ENCODE measurements at places on chromosomes 1 and 21.

DNA sequence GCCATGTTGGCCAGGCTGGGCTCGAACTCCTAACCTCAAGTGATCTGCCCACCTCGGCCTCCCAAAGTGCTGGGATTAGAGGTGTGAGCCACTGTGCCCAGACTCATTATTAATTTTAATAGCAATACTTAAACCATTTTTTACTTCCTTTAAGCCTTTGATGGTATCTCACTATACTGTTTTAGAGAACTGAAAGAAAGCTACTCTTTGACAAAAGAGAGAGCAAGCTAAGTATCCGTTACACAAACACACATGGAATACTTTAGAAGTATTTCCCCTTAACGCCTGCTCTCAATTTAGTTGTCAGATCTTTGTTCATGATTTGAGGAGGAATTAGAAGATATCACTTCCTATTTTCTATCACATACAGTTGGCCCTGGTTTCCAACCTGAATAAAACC lies 189.4 kb downstream of the COP1 start:
- DNase-seq = no peak

DNA sequence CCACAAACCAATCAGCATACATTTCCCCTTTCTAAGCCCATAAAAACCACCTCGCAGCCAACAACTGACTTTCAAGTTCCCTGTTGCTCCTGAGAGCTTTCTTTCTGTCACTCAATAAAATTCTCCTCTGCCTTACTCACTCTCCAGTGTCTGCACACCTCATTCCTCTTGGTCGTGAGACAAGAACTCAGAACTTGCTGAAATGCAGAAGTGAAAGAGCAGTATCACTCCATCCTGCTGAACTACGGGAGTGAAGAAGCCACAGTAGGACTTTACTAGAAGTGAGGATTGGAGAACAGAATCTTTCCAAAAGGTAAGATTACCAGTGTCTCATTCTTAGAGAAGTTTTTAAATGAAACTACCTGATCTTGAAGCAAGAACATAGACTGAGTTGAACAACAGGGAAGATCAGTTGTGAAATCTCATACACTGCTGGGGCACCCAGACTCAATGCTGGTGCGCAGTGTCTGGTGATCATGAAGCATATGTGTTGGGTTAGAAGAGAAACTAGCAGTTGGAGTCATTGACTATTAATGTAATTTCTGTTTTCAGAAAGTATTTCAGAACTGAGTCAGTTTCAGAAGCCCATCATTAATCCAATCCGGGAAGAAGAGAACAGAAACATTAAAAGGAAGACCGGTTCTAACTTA lies 726.9 kb upstream of the TMPRSS15 start:
- no peak for DNase-seq

DNA sequence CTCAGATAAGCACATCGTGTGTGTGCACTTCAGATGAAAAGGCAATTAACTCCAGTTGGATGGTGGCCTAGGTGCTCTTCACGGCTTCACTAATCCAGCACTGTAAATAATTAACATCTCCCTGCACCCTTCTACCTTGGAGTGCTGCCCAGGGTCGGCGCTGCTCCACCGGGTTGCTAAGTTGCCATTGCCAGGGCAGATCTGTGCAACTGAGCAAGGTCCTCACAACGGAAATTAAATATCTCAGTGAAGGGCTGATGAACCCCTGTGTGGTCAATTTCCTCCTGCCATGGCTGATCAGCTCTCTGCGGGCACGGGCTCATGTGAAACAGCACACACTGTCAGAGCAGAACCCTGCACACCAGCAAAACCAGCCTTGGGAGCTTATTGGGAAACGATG lies 63.2 kb downstream of the SYDE2 start:
- no peak for DNase-seq

- DNase-seq = no peak
These were observed 797.3 kb downstream of the PLA2G4A start for GRCh38 chr1:187626056-187626455.

DNA sequence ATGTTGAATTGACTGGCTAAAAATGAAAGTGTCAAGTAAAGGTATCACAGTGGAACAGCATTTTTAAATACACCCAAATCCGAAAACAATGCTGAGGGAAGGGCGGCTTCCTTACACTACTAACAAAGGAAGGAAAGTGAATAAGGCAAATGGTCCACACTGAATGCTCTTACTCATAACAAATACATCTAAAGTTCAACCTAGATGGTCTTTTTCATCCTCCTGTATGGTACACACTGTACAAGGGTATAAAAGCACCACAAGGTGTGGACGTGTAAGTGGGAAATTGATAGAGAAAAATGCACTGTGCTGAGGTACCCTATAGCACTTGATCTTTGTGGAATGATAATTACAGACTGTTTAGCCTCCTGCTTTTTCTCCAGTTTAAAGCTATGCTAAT lies 7.1 kb upstream of the PALMD start:
- no peak for DNase-seq

DNA sequence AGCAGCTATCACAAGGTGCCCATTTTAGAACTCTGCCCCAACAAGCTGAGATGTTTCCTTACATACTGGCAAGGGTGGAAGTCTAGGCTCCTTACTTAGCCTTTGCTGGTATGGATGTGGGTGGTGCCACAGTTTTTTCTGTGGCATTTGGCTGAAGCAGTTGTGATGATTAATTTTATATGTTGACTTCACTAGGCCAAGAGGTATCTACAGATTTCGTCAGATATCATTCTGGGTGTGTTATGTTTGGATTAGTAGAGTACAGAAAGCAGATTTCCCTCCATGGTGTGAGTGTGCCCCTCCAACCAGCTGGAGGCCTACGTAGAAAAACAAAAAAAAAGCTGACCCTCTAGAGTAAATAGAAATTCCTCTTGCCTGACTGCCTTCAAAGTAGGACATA lies 317.0 kb downstream of the BARHL2 start:
- no peak for DNase-seq

DNA sequence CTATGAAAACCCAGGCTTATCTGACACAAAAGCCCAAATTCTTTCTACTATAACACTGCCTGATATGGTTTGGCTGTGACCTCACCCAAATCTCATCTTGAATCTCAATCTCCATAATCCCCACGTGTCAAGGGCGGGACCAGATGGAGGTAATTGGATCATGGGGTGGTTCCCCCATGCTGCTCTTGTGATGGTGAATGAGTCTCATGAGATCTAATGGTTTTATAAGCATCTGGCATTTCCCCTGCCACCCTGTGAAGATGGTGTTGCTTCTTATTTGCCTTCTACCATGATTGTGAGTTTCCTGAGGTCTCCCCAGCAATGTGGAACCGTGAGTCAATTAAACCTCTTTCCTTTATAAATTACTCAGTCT lies 123.3 kb upstream of the USP24 start:
- DNase-seq = no peak

DNA sequence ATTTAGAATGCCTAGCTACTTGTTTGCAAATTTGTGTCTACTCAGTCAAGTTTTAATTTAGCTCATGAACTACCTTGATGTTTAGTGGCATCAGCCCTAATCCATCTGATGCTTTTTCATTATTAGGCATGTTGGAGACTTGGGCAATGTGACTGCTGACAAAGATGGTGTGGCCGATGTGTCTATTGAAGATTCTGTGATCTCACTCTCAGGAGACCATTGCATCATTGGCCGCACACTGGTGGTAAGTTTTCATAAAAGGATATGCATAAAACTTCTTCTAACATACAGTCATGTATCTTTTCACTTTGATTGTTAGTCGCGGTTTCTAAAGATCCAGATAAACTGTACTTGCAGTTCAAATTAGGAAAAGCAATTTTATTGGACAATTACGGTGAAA lies 7.6 kb downstream of the SOD1 start:
- no peak for DNase-seq

DNA sequence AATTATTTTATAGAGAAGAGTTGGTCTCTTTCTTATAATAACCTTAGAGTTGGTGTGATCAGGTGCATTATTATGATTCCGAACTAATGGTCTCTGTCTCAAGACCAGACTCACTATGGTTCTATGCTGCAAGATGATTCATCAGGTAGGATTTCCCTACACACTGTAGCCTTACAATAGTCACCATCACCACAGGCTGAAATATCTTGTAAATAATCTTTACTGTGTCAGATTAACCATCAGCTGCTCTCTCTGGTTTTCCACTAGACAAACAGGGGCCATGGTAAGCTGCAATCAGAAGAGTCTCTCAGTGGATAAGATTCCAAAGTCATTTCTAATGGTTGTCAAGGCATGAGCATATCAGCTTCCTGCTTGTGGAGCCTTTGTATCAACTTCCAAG lies 4.4 kb upstream of the GBP4 start:
- no peak for DNase-seq

GRCh38 chr1:11434501-11434900 lies 44.5 kb upstream of the DISP3 start:
- DNase-seq = no peak

- DNase-seq = no peak
These were observed 160.8 kb downstream of the PSMG1 start for GRCh38 chr21:39022466-39022862.

DNA sequence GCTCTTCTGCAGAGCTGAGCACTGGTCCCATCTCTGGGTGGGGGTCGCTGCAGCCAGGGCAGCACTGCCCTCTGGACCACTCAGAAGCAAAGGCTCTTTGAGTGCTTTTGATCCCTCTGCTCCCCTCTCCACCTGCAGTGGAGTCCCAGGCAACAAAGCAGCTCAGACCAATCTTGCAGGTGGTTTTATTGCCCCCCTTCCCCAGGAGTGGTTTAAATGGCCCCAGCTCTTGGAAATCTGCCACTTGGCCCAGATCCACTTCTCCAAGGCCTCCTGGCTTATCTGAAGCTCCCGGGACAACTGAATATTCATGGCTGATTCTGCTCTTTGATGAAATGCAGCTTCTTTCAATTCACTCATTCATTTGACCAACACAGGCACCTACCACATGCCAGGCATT lies 2.7 kb downstream of the STUM start:
- no peak for DNase-seq

DNA sequence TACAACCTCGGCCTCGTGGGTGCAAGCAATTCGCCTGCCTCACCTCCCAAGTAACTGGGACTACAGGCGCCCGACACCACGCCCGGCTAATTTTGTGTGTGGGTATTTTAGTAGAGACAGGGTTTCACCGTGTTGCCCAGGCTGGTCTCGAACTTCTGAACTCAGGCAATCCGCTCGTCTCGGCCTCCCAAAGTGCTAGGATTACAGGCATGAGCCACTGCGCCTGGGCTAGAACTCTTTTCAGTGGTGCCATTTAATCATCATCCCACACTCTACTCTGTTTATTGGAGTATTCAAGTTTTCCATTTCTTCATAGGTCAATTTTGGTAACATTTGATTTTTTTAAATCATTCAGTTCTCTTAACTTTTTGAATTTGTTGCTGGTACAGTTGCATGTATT lies 101.3 kb downstream of the DHRS3 start:
- no peak for DNase-seq

- DNase-seq = no peak
These were observed 94.7 kb downstream of the PAX7 start for GRCh38 chr1:18725231-18725895.

DNA sequence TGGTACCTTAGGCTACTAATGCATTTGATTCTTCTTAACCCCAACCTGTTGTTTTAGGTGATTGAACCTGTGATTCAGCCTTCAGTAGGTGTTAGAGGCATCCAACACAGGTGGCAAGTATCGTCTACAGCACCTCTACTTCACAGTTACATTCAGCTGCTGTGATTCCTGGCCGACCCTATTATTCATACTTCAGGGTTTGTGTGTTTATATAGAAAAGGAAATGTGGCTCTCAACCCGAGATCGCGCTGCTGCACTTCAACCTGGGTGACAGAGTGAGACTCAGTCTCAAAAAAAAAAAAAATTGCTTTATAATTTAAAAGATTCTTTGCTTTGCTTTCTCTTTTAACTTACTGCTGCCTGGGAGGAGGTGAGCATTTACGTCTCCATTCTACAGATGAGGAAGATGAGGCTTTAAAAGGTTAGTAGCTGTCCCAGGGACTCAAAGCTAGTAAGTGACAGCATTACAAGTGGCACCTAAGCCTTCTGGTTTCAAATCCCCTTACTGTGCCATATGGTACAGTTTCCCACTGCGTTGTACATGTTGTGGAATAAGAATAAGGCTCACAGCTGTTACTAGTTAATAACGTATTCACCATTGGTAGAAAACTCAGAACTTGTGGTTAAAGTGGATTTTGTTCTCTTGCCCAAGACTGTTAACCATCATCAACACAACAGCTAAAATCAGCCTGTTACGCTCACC lies 9.9 kb upstream of the GPR25 start:
- no peak for DNase-seq

DNA sequence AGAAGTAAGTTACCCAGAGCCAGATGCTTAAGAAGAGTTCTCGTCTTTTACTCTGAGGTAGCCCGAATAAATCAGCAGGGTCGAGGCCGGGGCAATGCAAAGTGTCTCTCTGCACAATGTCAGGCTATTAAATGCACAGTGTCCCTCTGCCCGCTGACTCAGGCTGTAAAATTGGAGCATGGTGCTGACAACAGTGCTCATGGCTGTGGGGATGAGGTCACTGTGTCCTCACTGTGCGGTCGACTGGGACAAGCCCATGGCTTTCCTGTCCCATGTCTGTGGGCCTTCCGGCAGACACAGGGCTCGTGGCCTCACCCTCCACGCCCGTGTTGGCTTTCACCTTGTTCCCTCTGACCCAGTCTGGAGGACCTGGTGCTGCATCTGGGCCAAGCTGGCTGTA lies 14.6 kb upstream of the SLC2A1 start:
- DNase-seq = no peak

- no peak for DNase-seq
These were observed 49.8 kb upstream of the ADORA3 start for GRCh38 chr1:111553196-111553595.

- no peak for DNase-seq
These were observed 19.4 kb downstream of the SOAT1 start for GRCh38 chr1:179313004-179313403.

DNA sequence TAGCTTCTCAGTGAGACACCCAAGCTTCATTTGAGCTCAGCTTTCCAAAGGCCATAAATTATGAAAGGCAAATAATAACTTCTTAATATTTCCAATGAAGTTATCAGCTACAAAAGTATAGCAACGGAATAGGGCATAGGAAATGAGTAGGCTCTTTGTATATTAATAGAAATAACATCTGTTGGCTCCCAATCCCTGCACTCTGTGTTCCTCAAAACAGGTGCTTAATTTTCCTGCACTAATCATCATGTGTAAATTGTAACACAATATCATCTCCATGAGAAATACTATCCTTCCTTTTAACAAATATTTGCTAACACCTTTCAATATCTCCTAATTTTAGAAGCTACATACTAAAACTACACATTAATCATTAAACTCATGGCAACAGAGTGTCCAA lies 19.2 kb upstream of the IFI44L start:
- no peak for DNase-seq

DNA sequence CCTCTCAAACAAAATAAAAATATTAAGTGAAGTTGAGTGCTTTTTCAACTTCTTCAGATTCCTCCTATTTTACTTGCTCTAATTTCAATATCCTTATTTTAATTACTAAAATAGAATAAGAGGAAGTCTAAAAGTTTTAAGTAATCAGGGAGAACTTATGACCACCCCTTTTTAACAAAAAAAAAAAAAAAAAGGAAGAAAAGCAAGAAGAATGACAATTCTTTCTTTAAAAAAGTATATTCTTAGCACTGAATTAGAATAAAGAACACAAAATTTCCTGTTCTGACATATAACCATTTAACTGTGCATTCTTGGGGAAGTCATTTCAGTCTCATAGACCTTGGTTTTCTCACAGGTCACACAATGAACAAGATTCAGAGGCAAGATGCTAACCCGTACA lies 46.8 kb downstream of the SAMSN1 start:
- no peak for DNase-seq
